HS-27A (cell line): ENCODE measurements at places on chromosomes 1 and 21.
A peak's percentile ranks its signal among the peaks of the same experiment; 100 is the strongest.

DNA sequence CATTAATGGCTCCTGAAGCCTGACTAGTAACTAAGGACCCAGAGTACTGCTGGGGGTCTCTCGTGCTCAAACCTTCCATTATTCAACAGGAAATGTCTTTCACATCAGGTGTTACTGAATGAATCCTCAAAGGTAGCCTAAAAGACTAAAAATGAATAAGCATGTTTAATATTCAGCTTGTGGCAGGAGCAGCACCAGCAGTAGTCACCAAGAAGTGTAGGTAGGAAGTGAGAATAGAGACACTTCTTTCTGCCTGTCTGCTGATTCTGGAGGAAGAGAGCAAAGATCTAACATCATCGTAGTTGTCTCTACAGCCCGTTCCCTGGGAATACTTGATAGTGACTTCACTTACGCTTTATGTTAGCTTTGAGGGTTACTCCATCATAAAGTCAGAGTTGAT is 7.6 kb upstream of the SLC30A1 start:
- no peak for DNase-seq

GRCh38 chr1:30701258-30701633 is 22.1 kb downstream of the MATN1 start:
- DNase-seq = no peak

DNA sequence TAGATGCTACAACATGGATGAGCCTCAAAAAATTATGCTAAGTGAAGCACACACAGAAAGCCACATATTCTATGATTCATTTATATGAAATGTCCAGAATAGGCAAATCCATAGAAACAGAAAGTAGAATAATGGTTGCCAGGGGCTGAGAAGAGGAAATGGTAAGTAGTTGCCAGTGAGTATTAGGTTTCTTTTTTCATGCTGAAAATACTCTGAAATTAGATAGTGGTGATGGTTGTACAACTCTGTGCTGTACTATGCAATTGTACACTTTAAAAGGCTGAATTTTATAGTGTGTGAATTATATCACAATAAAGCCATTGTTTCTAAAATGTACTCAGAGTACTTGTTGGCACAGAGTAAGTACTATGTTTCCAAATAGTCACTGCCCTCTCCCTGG is 15.5 kb upstream of the GFI1 start:
- DNase-seq = no peak

DNA sequence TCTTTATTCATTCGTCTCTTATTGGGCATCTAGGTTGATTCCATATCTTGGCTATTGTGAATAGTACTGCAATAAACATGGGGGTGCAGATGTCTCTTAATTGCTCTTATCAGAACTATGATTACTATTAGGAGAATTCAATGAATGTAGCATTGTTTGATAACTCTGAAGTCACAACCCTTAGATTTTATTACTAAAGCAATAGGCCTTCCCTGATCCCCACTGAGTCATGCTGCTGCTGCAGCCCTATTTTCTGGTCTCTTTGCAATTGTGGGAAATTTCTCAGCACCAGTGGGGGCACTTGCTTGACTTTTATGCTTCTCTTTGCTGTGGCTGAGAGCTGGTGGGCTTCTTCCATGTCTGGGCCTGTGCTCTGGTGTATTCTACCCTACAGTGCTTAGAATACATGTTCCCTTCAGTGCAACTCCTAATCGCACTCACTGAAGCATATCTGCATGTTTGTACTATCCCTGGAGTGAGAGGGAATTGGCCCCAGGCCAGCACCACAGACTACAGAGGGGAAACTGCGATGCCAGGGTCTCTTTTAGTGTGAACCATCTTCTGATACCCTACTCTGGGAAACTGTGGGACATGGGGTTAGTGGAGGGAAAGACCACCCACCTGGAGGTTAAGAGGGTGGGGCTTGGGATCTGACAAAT is 52.2 kb upstream of the ROR1 start:
- DNase-seq = peak; percentile 60

DNA sequence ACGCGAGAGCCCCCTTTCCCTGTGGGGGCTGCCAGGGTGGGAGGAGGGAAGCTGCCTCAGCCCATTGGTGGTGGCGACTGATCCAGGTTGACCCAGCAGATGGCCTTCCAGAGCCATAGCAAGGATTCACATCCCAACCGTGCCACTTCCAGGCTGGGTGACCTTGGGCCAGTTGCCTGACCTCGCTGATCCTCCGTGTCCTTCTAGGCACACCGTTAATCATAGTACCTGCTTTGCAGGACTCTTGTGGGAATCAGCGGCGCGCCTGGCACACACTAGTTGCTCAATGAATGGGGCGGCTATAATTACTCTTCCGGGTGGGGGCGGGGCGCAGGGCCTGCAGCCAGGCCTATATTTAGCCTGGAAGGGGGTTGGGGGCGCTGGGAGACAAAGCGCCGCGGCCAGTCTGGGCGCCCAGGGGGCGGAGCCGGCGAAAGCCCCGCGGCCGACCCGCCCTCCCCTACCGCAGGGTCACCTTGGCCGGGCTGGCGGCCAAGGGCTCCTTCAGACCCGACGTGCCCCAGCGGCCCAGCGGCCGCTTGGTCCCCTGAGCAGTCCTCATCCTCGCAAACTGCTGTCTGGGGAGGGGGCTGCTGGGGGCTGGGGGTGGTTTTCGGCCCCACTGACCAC is 5.1 kb downstream of the HSPB7 start:
- no peak for DNase-seq

DNA sequence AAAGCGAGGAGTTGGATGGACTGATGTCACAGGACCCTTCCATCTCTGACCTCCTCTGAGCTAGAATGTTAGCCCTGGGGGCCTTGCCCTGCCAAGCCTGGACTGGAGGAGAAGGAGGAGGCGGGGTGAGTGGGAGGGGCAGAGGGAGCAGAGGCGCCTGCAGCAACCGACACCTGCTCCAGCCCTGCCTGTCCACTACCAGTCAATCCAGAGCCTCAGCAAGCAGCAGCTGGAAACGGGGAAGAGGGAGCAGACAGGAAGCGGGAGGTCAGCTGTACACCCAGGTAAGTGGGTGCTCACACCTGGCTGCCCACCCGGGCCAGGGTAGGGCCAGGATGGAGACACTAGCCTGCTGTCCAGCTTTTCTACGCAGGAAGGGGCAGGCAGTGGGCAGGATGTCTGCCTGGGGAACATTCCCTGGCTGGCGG is at the start of gene IGFN1:
Gene IGFN1, plus strand, starts transcription at position 201 of the 428 bp plus-strand sequence. CDS start 2,470 bp downstream, outside the sequence.
- no peak for DNase-seq

- no peak for DNase-seq
Observed at GRCh38 chr1:200217703-200218102, 190.2 kb downstream of the NR5A2 start.

DNA sequence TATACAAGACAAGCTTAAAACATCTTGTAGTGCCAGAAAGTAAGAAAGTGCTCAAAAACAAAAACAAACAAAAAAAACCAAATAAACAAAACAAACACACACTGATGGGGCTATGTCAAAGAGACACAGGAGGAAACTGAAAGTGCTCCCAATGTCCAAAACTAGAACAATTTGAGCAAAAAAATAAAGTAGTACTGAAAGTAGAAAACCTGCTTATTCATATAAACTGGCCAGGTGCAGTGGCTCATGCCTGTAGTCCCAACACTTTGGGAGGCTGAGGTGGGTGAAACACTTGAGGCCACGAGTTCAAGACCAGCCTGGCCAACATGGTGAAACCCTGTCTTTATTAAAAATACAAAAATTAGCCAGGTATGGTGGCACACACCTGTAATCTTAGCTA is 129.9 kb downstream of the GLUL start:
- no peak for DNase-seq

GRCh38 chr1:165875171-165875570 is 47.8 kb downstream of the UCK2 start:
- no peak for DNase-seq

GRCh38 chr1:43552813-43553212 is 22.1 kb downstream of the PTPRF start:
- DNase-seq = no peak

- no peak for DNase-seq
Observed at GRCh38 chr1:224245188-224245587, 62.1 kb downstream of the DEGS1 start.

DNA sequence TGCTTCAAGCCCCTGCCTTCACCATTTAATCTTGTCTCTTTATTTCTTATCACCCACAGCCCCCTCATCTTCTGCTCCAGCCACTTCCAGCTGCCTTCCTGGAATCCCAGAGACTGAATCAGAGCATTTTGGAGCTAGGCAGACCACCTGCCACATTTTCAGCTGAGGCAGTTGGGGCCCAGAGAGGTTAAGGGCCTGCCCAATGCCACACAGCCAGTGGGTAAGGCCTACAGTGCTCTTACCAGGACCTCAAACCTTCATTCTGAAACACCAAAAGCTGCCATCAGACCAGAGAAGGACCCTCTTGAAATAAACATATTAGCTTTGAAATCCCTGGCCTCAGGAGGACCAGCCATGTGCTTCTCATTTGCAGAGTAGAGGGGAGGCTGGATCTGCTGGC is 17.6 kb upstream of the SLC6A17 start:
- no peak for DNase-seq

DNA sequence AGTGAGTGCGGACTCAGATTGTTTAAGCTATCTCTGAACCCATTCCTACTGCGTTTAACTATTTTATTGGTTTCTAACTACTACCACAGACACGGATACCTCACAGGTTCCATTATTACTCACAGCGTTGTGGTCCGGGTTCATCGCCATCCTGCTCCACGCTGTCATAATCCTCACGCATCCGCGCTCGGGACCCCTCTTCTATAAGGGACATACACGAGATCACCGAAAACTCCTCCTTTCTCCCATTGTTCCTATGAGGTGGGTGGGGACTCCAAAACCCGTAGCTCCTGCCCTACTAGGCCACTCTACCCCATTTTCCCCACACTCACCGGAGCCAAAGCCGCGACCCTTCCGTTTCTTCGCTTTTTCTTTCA is 610 bp downstream of the RBM8A start:
- DNase-seq = no peak

GRCh38 chr1:162703708-162704107 is 71.4 kb downstream of the DDR2 start:
- no peak for DNase-seq

DNA sequence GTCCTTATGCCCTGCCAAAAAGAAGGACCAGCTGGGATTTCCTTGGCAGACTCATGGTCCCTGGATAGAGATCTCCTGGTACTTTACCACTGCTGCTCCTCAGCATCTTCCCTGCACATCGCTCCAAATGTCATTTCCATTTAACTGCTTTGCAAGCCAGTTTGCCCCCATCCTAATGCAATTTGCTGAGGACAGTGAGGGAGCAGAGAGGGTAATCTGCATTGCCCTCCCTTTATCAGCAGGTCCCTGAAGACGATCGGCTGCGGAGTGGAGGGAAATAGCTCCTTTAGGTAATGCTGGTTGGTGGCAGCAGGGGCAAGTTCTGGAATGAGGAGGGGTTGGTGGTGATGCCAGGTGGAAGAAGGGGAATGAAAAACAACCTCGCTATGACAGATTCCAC is 2.7 kb downstream of the PLXNA2 start:
- no peak for DNase-seq
